ENCODE measurements at places on chromosomes 7 and 10.

GRCh38 chr10:63724922-63725321 is 203.7 kb downstream of the REEP3 start:
- DNase-seq = no peak

GRCh38 chr7:86950360-86950759 is 109.1 kb downstream of the ELAPOR2 start:
- no peak for DNase-seq

DNA sequence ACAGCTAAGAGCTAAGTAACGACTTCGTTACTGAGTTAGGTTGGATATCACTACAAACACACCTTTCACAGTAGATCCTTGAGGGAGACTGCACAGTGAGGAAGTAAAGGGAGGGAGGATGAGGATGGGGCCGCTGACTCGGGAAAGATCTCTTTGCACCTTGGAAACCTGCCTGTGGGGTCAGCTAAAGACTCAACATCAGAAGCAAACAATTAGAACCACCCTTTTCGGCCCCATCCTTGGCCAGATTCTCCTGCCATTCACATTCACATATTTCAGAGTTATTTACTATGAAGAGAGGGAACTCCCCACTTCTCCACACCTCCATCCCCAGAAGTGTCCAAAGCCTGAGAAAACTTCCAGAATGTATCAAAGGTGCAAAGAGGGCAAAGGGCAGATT is 47.1 kb downstream of the CLEC2L start:
- DNase-seq = no peak

DNA sequence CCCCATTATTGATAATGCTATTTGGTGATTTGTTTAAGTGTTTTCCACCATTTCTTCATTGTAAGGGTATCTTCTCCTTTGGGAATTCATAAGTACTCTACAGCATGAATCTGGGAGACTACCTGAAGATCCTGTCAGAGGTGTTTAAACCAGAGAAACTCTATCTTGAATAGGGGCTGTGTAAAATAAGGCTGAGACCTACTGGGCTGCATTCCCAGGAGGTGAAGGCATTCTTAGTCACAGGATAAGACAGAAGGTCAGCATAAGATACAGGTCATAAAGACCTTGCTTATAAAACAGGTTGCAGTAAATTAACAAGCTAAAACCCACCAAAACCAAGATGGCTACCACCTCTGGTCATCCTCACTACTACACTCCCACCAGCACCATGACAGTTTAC is 13.4 kb upstream of the OR2A5 start:
- DNase-seq = no peak

DNA sequence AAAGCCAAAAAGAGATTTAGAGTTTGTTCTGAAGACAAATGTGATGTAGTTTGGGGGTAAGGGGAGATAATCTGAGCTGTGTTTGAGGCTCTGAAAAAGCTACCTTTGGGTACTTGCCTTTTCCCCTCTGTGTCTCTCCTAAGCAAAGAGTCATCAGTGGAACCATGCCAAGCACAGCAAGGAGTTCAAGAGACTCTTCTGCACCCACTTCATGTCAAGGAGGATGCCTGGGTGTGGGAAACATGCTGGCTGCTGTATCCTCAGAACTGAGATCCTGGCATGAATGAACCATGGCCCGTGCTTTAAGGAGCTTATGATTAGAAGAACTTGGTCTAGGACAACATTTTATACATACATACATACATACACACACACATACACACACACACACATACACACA is 142.9 kb downstream of the NOC3L start:
- no peak for DNase-seq

DNA sequence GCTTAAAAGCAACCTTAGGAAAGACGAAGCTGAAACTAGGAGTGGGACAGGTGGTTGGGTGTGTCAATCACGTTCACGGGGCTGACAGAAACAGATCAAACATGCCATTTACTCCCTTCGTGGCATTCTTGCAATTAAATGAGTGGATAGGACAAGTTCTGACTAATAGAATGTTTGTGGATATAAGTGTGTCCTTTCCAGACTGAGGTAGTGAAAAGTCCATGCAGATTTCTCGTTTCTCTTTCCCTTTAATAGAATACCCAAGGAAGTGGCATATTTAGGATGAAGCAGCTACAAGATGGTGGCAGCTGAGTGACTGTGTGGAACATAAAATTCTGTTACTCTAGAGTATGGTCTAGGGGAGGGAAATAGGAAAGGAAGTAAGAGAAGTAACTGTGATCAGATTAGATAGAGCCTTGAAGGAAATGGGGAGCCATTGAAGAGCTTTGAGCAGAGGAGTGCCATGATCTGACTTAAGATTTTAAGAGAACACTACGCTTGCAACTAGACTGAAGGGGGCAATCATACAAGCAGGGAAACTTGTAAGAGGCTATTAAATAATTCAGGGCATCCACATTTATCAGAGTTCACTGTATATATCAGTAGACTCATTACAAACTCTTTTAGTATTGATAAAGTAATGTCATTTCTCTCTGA is 46.3 kb upstream of the HYAL4 start:
- no peak for DNase-seq

DNA sequence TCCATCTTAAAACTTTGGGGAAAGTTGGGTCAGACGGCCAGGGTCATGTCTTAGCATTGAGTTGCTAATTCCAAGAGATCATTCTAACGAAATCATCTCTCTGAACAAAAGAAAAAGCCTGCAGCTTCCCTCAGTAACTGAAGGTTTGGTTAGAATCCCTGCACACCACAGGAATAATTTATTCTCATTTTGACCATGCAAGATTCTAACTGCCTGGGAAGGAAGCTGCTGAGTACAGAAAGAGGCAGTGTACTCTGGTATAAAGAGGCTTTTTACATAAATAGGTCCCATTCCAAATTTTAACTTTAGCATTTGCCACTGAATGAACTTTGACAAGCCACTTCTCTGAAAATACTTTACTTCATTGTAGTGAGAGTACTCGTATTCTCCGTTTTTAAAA is 76.9 kb upstream of the RSBN1L start:
- no peak for DNase-seq

DNA sequence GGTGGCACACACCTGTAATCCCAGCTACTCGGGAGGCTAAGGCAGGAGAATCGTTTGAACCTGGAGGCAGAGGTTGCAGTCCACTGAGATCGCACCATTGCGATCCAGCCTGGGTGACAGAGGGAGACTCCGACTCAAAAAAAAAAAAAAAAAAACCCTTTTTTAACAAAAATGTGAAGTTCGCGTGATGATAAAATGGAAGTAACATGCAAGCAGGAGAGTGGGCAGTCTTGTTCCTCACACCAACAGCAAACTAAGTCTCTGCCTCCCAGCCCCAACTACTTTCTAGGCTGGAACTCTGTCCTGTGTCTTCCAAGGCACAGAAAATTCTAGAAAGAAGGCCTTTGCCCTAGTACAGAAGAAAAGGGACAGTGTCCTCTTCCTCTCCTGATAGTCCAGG is 11.3 kb downstream of the PIK3AP1 start:
- no peak for DNase-seq

GRCh38 chr7:40799-41750 is 151.3 kb upstream of the FAM20C start:
- no peak for DNase-seq

- no peak for DNase-seq
These were observed 328.5 kb downstream of the ADARB2 start for GRCh38 chr10:1408651-1409367.

DNA sequence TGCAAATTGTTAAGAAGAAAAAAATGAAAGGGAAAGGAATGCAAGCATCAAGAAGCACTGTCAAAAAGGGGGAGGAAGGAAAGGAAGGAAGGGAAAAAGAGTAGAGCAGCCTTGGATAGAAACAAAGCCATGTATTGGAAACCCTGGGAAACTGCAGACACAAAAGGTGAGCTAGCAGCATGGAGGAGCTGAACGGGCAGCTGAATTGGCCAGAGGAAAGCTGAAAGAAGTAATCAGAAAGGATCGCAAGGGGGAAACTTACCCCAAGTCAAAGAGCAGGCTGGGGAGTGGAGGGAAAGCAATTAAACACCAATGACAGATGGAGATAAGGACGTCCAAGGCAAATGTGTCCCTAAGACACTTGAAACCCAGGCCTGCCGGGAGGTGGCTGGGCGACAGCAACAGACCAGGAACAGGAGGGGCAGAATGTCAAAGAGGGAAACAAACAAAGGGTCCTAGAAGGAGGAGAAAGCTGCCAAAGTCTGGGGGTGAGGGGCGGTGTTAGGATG is 93.8 kb upstream of the SVIL start:
- no peak for DNase-seq

GRCh38 chr7:124781418-124781817 is 15.8 kb upstream of the GPR37 start:
- no peak for DNase-seq

DNA sequence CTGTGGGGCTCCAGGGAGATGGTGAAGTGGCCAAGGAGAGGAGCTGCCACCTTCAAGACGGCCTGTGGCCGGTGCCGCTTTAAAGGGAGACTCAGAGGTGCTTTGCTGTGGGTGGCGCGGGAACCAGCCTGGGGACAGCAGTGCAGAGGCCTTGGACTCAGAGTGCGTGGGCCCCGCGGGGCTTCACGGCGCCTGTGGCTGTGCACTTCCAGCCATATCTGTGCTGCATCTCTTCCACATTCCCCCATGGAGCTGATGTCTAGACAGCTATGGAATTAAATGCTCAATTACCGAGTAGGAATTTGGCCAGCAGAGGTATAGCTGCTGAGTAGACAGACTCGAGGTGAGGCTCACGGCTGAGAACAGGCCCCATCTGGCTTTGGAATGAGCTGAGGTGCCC is 41.7 kb downstream of the HTRA1 start:
- no peak for DNase-seq

- no peak for DNase-seq
These were observed 29.1 kb downstream of the UBE2H start for GRCh38 chr7:129923709-129924108.

GRCh38 chr10:11245510-11245909 is 227.8 kb downstream of the CELF2 start:
- DNase-seq = no peak

DNA sequence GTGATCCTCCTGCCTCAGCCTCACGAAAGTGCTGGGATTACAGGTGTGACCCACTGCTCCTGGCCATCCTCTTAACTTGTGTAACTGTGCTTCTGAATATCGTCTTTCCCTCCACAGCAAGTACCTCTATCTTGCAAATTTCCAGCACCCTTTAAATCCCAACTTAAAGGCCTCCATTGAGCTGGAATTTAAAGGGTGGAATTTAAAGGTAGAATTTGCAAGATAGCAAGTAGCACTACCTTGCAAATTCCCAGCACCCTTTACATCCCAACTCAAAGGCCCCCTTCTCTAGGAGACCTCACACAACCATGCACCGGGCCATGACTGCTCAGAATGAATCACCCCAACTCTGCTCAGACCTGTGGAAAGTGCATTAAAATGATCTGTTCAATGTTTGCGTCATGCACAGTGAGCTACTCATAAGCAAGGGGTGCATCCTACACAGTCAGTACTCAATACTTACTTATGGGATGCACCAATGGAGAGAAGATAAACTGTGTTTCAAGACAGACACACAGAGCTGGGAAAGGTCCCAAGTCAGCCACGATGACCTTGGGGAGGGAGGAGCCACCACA is 17.8 kb upstream of the SDK1 start:
- no peak for DNase-seq

GRCh38 chr10:43649185-43649523 is 473 bp upstream of the ZNF32 start:
- no peak for DNase-seq

GRCh38 chr7:12765431-12766100 is 78.1 kb downstream of the ARL4A start:
- no peak for DNase-seq

DNA sequence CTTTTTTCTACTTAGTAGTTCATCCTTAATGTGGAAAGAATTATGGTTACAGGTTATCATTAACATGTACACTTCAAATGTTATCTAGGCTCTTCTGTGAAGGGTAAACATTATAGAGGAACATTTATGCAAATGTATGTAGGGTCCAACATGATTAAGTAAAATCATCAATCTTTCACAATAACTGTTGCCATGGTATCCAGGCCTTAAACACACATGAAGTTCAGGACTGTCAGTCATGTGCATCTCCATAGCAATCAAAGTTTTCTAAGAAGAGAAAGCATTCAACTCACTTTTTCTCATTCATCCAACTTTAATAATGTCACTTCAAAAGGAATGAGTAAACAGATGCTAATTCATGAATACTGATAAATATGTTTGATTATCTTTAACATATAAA is 83.6 kb downstream of the DNAJC1 start:
- no peak for DNase-seq

All from NCI-H1092 (cell line).